ENCODE measurements at places on chromosomes 2 and 18.
A peak's percentile ranks its signal among the peaks of the same experiment; 100 is the strongest.

DNA sequence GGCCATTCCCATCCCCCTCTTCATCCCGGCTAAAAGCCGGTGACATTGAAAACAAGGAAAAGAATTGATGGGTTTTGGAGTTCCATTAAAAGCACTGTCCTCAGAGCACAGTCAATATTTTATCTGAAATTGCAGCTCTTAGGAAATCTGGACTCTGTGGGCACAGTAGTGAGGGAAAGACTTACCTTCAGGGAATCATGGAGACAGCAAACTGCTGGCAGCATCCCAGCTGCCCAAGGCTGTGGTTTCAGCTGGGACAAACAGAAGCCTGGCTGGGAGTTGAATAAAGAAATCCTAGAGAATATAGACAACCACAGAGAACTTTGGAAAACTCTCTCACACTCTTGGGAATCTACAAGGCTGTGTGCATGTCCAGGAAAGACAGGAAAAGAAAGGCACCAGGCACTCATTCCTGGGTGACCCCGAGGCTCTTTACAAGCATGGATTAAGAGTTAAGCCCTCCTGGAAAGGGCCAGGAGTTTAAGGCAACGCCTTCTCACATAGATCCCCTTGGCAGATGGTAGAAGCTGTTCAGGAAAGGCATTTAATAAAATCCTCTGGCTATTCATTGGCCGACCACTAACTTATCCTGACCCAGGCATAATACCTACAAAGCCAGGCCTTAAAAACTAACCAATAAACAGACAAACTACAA lies 255.1 kb downstream of the MYT1L start:
- DNase-seq, result no peak

DNA sequence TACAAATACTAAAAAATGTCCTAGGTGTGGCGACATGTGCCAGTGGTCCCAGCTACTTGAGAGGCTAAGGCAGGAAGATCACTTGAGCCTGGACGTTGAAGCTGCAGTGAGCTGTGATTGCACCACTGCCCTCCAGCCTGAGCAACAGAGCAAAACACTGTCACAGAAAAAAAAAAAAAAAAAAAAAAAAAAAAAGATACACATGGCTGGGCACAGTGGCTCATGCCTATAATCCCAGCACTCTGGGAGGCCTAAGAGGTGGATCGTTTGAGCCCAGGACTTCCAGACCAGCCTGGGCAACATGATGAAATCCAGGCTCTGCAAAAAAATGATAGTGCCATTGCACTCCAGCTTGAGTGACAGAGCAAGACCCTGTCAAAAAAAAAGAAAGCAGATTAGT lies 13.7 kb downstream of the KANSL1L start:
- no peak for DNase-seq

- peak; percentile 67 for DNase-seq
Observed at GRCh38 chr18:35680139-35680551, 98.6 kb downstream of the GALNT1 start.

- DNase-seq, result no peak
Observed at GRCh38 chr2:160835166-160835565, 325.1 kb upstream of the TANK start.

GRCh38 chr18:2087877-2088673 lies 483.2 kb downstream of the METTL4 start:
- DNase-seq, result no peak

GRCh38 chr2:181268174-181268867 lies 188.9 kb upstream of the ITGA4 start:
- DNase-seq, result no peak

GRCh38 chr2:109170645-109171044 lies 41.6 kb downstream of the SH3RF3 start:
- peak; percentile 82 for DNase-seq

- no peak for DNase-seq
Observed at GRCh38 chr2:70357684-70358071, 55.8 kb upstream of the FAM136A start.
